Amniotic stem cell (primary cell): ENCODE measurements at places on chromosomes 4 and X.

DNA sequence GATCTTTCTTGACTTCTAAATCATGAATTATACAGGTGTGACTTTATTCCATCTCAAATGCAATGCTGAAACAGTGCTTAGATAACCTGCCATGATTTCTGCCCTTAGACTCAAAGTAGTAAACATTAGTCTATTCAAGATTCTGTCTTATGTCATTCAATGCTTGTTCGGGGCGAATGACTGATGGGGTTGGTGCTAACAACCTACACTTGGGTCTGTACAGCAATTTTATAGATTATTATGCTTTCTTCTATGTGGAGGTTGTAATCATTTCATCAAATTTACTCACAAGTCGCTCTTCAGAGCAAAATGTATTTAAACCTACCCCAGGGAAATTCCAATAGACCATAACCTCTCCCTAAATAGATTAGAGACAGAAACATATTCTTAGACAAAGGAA, 1021.5 kb upstream of the GRID2 start:
- no peak for DNase-seq

DNA sequence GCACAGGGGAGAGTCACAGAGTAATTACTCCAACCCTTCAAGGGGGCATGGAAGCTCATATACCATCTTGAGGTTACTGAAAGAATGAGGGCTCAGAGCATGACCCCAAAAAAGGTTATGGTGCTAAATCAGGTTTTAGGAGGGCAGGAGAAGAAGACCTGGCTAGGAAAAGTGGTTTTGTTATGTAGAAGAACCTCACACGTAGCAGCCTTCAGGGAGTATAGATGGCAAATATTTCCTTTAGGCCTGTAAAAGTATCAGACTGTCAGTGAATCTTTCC, 102.0 kb upstream of the PDE5A start:
- DNase-seq, result no peak

GRCh38 chrX:53711436-53711835, 24.9 kb upstream of the HUWE1 start:
- no peak for DNase-seq

DNA sequence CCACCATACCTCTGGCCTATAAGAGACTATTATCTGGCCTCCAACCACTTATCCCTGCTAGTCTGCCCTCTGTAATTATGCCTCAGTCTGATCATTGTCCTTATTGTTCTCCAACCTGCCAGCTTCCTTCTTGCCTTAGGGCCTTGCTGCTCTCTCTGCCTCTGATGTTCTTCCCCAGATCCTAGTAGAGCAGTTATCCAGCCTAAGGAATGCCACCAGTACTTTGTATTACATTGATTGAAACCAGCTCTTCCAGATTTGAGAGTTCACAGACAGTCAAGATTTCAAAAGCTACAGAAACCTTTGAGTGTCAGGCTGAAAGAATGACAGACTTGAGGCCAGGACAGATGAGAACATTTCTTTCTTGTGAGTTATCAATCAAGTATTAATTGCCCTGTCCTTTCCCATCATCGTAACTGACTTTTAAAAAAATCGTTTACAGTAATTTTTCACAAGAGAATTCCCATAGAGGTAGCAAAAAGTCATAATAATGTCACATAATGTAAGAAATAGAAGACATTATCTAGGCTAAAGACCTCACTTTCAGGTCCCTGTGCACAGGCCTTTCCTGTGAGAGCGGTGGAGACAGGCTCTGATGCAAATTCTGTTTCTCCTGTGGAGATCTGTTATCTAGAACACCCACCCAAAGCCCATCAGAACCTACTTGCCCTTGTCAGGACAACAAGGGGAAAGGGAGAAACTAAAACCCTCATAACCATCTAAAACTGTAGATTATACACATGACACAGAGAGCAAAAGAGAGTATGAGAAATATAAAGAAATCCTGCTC, 64.1 kb upstream of the GUCY1A1 start:
- DNase-seq, result no peak

DNA sequence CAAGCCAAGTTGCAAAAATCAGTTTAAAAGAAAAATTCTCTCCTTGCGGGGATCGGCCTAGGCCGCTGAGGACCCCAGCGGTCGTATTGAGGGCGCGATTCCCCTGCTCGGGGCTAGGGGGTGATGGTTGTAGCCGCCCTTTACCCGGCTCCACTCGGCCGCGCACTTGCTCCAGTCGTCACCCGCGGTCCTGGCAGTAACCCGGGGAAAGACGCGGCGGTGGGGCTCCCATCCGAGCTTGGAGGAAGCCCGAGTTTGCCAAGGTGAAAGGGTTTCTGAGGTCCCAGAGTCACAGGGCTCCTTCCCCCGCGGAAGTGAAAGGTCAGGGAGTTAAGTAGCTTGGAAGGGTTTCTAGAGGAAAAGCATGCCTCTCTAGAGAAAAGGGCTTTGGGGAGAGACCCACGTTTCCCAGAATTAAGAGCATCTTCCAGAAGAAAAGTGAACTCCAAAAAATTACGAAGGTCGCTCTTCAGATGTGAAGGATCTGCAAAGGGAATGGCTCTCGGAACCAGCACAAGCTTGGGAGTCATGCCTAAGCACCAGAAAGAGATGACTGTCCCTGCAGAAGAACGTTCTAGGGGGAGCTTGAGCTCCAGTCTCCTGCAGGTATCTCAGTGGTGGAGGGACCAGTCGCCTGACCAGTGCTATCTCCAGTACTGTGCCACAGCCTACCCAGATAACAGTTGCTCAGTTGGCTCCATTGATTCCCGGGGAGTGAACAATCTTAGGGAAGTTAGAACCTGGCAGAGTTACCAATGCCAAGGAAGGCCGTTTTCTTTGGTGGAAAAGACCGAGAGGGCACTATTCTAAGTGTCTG, 875 bp downstream of the LAP3 start:
- no peak for DNase-seq

DNA sequence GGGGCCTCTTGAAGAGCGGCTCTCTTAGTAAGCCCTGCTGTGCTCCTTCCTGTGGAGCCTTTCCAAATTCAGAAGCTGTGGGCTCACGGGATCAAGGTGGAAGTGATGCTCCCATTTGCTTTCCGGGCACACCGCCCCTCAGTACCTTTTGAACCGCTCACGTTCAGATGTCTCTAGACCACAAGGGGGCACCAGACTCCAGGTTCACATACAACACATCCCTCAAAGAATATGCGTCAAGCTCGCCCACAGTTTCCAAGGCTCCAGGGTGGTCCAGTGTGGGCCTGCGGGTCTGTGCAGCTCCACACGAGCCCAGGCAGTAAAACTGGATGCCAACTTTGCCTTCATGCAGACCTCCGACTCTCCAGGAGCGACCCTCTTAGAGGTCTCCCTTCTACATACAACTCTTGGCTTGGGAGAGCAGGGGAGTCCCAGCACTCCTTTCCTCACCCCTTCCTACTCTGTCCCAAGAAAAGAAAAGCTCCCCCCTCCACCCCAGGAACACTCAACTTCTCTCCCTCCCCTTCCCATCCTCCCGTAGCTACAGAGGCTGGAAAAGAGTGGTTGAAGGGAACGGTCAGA, 11.0 kb downstream of the SUPT20HL1 start:
- DNase-seq, result peak; percentile 30

GRCh38 chrX:153499876-153500275, 5.1 kb downstream of the BGN start:
- DNase-seq, result no peak

DNA sequence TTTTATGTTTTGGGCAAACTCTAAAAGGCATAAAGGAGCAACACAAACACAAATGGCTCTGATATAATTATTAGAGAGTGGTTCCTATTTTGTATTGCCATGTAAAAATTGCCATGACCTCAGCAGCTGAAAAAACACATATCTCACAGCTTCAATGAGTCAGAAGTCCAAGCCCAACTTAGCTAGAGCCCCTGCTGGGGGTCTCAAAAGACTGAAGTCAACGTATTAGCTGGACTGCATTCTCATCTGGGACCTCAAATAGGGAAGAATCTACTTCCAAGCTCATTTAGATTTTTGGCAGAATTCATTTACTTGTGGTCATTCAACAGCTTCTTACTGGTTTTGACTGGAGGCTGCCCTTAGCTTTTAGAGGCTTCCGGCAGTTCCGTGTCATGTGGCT, 47.4 kb downstream of the FREM3 start:
- DNase-seq, result no peak

DNA sequence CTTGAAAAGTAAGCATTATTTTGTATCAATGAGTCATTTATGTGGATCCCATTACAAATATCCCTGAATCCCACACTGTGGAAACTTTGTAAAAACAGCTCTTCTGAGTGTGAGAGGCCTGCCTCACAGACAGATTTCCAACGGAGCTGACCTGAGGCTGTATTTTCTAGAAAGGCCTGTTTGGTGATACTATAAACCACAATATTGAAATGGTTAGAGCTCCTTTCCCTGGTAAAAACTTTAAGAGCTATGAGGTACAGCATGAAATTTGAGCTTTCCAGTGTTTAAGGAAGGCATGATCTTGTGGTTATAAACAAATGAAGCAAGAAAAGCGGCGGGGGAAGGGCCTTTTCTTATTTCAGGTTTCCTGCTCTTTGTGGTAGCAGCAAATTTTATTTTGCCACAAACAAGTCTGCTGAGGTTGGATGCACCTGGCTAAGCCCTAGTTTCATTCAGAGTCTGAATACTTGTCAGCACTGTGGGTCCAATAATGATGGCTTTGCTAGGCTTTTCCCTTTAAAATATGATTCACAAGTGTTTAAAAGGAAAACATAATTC, 86.8 kb upstream of the ETNPPL start:
- DNase-seq, result peak; percentile 34
